ENCODE measurements at places on chromosomes 7 and 10.

- DNase-seq: no peak
Measured at GRCh38 chr7:151512353-151512752, 7.3 kb downstream of the RHEB start.

GRCh38 chr7:48083114-48083830, 5.8 kb upstream of the UPP1 start:
- DNase-seq: no peak

DNA sequence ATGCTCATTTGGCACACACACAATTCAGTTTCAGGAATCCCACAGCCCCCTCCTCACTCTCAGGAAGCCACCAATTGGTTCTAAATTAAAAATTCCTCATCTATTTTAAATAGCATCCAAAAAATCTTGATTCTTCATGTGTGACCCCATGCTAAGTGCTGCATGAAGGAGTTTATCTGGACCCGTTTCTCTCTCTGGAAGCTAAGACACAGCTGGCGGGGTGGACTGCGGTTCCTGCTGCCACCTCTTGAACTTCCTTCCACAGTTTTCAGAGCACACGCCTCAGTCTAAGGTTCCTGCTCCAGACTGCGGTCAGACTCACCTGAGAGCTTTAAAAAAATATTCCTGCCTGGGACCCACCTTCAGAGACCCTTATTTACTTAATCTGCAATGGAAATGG, 34.5 kb downstream of the LYZL1 start:
- DNase-seq: no peak

DNA sequence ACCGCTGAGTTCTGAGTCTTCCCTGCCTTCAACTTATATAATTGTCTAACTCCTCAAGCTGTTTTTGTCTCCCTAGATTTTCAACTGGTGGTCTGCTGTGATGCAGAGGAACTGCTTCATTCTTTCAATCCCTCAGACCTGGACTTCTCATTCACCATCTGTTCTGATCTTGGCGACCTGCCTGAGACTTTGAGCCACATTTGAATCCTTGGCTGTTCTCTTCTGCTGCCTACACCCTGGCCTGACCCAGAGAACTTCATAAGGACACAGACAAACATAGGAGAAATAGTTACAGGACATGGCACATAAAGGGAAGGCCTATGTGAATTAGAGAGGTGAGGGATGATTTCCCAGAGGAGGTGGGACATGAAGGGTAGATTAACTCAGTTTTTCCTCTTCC, 326.7 kb downstream of the PTEN start:
- no peak for DNase-seq

- no peak for DNase-seq
Measured at GRCh38 chr7:18265611-18266281, 229.8 kb upstream of the HDAC9 start.

GRCh38 chr10:27716521-27716920, 29.1 kb downstream of the MKX start:
- DNase-seq: no peak

All from SW480 (cell line).